ENCODE measurements at places on chromosomes 2 and 18.
A peak's percentile ranks its signal among the peaks of the same experiment; 100 is the strongest.

GRCh38 chr2:237137626-237138323 lies 52.1 kb downstream of the COPS8 start:
- no peak for DNase-seq

- no peak for DNase-seq
Observed at GRCh38 chr18:27794181-27794926, 382.6 kb downstream of the CDH2 start.

GRCh38 chr2:227939271-227940027 lies 68.0 kb downstream of the DAW1 start:
- DNase-seq: no peak

DNA sequence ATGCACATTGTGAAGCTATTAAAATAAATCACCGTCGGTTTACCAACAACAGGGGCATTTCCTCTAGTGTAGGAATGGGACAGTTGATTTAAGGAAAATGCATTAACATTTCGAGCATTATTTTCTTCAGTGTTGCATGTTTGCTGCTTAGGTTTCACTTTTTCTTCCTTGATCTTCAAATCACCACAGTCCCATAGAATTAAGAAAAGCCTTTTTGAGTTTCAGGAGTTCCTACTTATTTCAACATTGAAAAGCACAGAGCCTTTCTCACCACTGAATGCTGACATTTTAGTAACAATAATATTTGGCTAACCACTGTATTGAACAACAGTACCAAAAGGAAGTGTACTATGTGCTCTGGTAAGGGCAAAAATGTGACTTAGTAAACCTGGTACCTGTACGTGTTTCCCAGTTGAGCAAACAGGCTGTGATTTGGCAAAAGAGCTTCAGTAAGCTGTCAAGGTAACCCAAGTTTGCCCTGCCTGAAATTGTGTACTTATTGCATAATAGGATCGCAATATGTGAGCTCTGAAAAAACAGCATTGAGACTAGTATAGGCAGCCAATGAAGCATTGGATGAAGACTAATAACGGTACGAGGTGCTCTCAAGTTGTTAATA lies 2.2 kb downstream of the LRRTM4 start:
- DNase-seq: no peak

GRCh38 chr2:68043695-68044094 lies 19.1 kb downstream of the C1D start:
- no peak for DNase-seq

- DNase-seq: no peak
Observed at GRCh38 chr18:57649556-57650500, 28.2 kb upstream of the NARS1 start.

- DNase-seq: no peak
Observed at GRCh38 chr2:21468624-21469023, 344.9 kb downstream of the TDRD15 start.

- no peak for DNase-seq
Observed at GRCh38 chr2:239034561-239035341, 186.9 kb downstream of the TWIST2 start.

DNA sequence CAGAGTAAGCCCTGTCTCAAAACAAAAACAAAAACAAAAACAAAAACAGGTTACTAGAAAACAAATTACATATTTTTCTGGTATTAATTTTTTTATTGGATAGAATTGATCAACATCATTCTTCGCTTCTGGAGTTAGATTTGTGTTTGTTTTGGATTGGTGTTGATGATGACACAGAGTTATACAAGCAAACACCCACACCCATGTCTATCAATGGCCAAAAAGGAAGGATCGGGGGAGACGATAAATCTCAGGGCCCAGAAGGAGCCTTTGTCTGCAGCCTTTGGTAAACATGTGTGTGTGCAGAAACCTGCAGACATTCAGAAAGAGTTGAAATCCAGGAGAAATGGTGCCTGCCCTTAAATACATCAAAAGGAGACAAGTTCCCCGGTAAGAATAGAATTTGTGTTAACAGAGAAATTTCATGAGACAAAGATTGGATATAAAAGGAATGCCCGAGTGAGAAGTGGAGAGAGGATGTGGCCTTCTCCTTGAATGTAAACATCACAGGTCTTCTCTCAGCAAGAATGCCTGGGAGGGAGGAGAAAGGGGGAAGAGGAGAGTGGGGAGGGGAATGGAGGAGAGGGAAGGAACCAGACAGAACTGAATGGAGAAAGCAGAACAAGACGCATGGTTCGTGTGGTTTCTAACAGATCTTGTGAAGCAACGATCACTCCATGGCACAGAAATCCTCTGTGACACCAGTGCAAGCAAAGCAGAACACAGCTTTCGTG lies 40.4 kb upstream of the TMEM178A start:
- no peak for DNase-seq

- no peak for DNase-seq
Observed at GRCh38 chr2:238777369-238778067, 70.4 kb upstream of the TWIST2 start.

DNA sequence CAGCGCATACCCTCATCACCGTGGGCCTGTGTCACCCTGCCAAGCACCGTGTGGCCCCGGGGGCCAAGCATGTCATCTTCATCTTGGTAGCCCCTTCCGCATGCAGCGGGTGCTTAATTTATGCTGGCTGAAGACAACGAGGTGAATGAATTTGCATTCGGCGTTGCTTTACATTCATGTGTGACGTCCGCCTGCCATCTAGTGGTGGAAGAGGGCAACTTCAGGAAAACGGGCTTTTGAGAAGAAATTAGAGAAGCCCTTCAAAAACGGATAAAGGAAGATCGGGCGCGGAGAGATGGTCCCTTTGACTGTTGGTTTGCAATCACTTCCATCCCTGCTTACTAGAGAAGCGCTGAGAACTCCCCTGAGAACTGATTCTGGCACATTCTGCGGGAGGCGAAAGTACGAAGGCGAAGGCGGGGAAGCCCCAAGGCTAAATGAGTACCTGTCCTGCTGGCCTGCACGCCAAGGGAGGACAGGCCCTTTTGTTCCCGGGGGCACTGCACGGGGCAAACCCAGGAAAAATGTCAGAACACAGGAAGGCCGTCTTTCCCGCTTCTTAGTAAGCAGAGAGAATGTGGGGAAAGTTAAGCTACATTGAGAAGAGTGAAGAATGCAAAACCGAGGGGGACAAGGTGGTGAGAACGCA lies 145.9 kb downstream of the ZNF516 start:
- peak; percentile 29 for DNase-seq

GRCh38 chr18:42914476-42914875 lies 201.0 kb downstream of the RIT2 start:
- DNase-seq: no peak

DNA sequence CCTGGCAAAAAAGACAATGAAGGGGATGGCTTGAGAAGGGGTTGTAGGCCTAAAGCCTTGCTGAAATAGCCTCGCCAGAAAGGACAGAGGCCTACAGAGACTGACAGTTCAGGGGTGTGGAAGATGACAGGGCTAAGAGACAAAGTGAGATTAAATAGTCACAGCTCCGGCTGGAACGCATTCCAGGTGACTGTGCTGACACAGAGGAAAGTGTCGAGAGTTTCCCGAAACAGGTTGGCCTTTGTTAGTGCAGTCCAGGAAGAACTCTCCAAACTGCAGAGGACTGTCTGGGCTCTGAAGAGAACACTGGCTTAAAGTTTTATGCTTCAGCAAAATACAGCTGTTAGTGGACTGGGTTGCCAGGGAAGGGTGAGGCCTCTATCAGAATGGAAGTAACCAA lies 52.8 kb downstream of the METTL4 start:
- no peak for DNase-seq

GRCh38 chr2:240240781-240241180 lies 100.3 kb upstream of the OTOS start:
- DNase-seq: no peak

DNA sequence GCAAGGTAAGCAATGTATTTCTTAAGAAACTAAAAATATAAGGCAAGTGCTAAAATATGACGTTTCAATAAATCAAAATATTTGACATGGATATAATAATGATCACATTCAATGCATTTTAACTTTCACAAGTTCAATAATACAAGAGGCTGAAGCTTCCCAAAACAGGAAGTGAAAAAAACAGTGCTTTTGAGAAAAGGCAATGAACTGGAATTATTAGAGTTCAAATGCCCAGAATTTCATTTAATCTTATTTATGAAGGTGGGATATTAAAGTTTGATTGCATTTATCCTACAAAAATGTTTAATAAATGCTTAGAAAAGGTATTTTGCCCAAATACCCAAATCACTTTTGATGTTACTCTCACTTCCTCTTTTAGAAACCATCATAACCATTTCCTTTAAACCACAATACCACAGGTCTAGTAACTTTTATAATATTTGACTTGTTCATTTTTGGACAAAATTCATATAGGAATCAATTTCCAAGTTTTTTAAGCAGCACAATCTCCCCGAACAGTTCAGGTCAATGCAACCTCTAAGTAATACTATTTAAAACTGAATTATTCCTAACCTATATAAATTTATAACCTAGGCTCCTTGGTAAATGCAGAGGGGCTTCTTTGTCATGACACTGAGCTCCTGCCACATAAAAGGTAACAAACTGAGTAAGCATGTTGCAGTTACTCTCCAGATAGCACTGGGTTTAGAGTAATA lies 2.1 kb downstream of the NCKAP1 start:
- DNase-seq: no peak

GRCh38 chr2:191180713-191181112 lies 29.9 kb upstream of the STAT4 start:
- no peak for DNase-seq

- no peak for DNase-seq
Observed at GRCh38 chr2:216583606-216584005, 49.6 kb upstream of the IGFBP2 start.

- DNase-seq: no peak
Observed at GRCh38 chr2:62293490-62294271, 97.8 kb downstream of the B3GNT2 start.
